Retina (tissue), 1 donor: ENCODE measurements at places on chromosomes 16 and 17.
A peak's percentile ranks its signal among the peaks of the same experiment; 100 is the strongest.

- DNase-seq, result no peak
These were observed 19.3 kb downstream of the ARHGAP23 start for GRCh38 chr17:38447502-38448085.

- DNase-seq, result no peak
These were observed 68.7 kb upstream of the IRX3 start for GRCh38 chr16:54355251-54355650.

DNA sequence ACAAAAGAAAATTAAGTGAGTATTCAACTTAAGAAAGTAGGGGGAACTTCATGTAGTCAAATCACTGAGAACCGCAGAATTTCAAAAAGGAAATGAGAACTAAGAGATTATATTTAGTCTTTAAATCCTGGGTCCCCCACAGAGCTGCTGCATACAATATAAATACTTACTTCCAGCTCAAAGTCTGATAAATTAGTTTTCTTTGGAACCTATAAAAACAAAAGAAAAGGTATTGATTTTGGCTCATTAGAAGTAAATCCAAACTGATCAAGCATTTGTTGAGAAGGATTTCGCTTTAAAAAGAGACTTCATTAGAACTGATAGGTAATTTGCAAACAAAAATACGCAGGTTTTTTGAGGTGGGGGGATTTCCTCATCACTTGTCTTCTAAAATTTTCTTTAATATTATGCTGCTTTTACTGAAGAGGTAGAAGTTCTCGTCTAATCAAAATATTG, 21.9 kb downstream of the PARN start:
- no peak for DNase-seq

- DNase-seq, result no peak
These were observed 53.0 kb downstream of the ENGASE start for GRCh38 chr17:79127534-79128135.

GRCh38 chr17:29581583-29582253, 7.7 kb downstream of the GIT1 start:
- no peak for DNase-seq

DNA sequence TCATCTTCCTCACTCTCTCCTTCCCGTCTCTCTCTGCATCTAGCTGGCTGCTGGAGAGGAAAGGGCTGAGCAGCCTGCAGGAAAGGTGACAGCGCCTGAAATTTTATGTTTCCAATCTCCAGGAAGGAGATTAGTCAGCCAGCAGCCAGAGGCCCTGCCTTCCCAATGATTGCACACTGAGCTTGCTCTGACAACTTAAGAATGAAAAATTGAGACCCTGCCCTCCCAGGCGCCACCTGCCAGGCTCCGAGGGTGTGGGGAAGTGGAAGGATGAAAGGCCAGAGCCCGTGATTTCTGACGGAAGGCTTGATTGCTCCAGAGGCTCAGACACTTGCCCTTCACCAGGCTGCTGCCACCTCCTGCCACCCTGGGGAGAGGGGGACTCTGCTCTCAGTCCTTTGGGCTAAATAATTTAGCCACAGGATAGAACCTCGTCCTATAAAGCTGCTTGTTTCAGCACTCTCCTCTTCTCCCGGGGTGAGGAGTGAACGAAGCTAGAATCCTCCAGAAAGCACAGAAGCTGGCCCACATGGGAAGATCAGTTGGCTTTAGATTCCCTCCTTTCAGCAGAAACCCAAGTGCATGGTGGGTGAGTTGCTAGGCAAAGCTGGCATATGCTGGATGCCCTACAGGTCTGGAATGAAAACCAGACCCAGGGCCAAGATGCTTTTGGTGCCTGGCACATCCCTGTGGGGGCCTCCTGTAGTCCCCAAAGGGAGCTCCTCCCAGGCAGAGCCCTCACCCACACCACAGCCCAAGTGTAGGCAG, 33.5 kb downstream of the GRIN2C start:
- DNase-seq, result peak; percentile 57

DNA sequence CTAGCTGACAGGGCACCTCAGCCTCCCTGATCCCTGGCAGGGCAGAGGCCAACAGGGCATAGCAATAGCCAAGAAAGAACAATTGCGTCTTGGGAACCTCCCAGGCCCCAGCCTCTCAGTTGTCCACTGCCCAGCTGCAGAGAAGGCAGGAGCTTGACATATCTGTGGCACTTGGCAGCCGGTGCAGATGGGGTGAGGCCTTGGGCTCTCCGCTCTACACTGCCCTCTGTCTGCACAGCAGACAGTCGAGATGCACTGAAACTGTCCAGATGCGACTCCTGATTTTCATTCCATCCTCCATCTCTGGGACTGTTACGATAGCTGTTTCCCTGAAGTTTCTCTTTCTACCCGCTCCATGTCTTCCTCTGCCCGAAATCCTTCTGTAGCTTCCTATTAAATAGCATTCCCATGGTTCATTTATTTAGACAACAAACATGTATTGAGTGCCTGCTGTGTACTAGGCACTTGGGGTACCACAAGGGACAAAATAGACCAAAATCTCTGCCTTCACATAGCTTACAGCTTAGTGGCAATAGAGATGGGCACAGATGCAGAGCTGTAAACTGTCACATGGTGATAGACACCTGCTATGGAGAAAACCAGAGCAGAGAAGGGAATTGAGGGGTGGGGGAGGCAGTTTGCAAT, 3.3 kb downstream of the POLR3E start:
- peak; percentile 43 for DNase-seq

DNA sequence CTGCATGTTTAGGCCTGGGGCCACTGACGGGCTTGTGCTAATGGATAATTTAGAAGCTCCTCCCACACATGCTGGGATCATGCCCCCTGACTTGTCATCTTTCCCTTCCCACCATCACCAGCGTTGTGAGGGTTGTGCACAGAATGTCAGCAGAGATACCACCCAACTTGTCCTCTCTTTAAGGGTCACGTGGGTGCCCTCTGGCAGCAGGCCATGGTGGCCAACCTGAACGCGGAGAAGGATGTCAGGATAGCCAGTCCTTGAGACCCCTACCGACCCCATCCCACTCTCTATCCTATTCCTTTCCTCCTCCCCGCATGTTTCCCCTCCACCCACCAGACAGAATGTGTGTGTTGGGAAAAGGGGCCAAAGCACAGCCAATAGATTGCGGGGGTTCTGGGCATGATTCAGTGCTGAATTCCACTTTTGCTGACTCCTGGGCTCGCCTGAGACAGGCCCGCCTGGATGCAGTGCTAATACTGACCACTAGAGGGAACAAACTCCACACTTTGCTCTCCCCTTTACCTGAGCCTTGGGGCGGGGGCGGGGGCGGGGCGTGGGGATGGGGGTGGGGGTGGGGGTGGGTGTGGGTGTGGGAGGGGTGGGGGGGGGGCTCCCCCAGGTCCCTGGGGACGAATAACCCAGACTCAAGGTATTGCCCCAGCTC, at the start of gene GH2:
GH2 (minus strand) TSS at position 10 of the 667 bp plus-strand sequence. CDS start 143 bp downstream, outside the sequence.
- peak; percentile 43 for DNase-seq

DNA sequence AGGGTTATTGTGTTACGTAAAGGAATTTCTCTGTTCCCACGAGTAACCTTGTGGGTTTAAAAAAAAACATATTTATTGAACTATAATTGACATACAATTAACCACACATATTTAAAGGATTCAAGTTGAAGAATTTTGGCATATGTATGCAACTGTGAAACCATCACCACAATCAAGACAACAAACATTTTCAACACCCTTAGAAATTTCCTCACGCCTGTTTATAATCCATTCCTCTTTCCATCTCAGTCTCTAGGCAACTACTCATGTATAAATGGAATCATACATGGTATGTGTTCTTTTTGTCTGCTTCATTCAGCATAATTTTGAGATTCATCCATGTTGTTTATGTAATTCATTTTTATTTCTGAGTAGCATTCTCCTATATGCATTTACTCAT, 104.0 kb downstream of the MRTFB start:
- DNase-seq, result no peak

DNA sequence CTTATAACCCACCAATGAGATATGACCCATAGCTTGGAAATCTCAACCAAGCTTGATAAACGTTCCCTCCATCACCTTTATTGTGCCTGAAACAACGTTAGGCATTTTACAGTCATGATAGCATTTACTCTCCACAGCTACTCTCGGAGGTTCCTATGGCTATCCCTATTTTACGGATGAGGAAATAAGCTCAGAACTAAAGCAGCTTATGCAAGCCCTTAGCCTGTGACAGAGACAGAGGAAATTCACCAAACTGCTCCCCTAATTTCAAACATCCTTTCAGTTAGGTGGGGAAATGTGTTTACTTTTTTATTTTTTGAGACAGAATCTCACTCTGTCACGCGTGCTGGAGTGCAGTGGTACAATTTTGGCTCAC, 18.7 kb downstream of the DCUN1D3 start:
- DNase-seq, result no peak

DNA sequence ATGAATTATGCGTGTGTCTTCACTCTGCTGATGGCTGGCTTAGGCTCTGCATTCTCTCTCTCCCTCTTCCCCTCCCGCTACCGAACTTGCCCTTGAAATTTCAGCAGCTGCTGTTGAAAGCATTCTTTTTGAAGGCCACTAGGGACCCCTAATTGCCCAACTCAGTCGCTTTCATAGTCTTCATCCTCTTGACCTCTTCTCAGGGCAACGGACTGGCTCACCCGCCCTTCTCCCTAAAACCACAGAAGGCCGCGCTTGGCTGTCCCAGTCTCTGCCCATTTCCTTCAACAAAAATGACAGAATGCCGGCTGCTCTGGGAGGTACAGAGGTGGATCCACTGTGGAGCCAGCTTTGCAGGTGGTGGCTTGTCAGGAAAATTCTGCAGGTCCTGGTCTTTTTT, 21.0 kb upstream of the FMNL1 start:
- DNase-seq, result peak; percentile 52

DNA sequence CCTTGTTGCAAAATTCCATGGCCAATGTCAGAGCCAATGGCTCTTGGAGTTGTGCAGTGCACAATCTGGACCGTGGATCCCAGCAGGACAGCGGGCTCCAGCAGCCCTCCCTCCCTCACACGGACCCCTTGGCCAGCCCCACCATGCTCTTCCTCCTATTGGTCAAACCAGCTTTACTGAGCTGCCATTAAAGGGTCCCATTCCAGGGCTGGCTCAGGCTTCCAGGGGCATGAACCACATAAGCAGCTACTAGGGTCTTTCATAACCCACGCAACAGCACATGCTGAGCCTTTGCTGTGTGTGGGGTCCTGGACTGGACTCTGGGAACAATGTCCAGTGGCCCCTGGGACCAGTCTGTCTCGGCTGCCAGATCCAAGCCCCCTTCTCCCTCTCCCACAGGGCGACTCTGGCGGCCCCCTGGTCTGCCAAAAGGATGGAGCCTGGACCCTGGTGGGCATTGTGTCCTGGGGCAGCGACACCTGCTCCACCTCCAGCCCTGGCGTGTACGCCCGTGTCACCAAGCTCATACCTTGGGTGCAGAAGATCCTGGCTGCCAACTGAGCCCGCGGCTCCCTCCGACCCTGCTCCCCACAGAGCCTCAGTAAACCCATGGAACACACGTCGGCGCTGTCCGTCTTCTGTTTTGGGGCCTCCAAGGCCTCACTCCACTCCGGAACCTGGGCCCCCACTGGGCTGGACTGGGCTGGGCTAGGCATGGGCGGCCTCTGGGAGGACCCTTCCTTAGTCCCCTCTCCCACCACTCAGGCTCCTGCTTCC, 5.7 kb downstream of the CTRB1 start:
- no peak for DNase-seq

- DNase-seq, result no peak
These were observed 58.6 kb upstream of the TOB1 start for GRCh38 chr17:50924800-50925199.

- no peak for DNase-seq
These were observed 403.6 kb downstream of the RBFOX1 start for GRCh38 chr16:7736138-7736665.

GRCh38 chr17:565521-565920, 149.1 kb downstream of the VPS53 start:
- no peak for DNase-seq

GRCh38 chr16:28087675-28088300, 24.3 kb upstream of the GSG1L start:
- DNase-seq, result no peak

- DNase-seq, result peak; percentile 1
These were observed 15.5 kb upstream of the RBFOX3 start for GRCh38 chr17:79626156-79626890.

GRCh38 chr17:68565661-68566441, 35.3 kb downstream of the FAM20A start:
- DNase-seq, result no peak

- DNase-seq, result no peak
These were observed 5.7 kb upstream of the SPHK1 start for GRCh38 chr17:76378548-76379274.

DNA sequence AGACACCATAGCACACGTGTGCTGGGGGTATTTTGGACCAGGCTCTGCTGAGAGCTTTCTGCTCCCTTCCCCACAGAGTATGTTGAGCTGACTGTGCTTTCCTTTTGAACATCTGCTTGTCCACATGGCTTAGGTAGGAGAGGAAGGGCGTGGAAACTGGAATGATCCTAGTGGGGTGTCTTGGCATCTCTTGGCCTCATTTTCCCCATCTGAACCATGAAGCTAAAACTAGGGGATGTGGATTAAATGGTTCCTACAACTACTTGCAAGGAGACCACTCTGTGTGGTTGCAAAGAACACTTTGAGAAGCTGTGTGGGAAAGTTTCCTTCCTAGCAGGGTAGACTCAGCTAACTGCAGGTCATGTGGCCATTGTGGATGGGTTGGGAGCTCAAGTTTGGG, 6.7 kb upstream of the NLRC5 start:
- DNase-seq, result no peak

DNA sequence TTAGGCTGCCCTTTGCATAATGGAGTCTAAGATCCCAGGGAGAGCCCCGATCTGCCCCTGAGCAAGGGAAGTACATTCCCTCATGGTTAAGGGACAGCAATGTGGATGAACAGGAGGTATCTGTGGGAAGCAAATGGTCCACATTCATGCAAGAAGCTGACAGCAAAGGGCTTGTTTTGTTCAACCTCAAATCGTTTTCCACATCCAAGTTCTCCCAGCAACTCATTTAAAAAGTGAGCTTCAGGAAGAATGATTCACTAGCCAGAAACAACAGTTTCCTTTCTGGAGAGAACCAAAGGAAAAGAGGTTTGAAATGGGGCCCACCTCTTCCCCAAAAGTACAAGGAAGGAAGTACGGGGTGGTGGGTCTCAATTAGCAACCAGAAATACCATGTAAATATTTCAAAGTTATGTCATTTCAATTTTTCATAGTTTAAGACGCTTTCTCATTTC, 9.4 kb downstream of the HSPB9 start:
- no peak for DNase-seq

DNA sequence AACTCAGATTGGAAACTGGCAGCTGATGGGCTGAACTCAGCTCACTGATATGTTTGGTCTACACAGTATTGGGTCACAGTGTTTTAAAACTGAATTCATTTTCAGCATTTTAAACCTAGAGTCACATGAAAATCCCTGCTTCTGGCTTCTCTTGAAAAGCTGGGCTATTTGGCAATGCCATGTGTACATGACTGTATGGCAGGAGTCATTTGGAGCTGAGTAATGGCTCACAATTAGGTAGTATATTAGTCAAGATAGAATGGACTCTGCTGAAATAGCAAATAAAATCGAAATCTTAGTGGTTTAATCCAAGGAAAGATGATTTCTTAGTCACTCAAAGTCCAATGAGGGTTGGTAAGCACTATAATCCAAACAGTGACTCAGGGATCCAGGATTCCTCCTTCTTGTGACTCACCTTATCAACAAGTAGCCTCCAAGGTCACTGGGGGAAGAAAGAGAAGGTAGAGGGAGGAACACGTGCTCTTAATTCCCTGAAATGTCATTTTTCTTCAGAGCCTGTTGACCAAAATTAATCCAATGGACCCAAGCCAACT, 13.9 kb upstream of the PMP22 start:
- DNase-seq, result no peak
